Hematopoietic multipotent progenitor cell treated with erythropoietin and hydrocortisone succinate and interleukin-3 and kit ligand, for 15 days (in vitro differentiated cells): ENCODE measurements at places on chromosomes 12 and 14.

GRCh38 chr14:68247676-68248268 is 428.2 kb downstream of the RAD51B start:
- no peak for DNase-seq

DNA sequence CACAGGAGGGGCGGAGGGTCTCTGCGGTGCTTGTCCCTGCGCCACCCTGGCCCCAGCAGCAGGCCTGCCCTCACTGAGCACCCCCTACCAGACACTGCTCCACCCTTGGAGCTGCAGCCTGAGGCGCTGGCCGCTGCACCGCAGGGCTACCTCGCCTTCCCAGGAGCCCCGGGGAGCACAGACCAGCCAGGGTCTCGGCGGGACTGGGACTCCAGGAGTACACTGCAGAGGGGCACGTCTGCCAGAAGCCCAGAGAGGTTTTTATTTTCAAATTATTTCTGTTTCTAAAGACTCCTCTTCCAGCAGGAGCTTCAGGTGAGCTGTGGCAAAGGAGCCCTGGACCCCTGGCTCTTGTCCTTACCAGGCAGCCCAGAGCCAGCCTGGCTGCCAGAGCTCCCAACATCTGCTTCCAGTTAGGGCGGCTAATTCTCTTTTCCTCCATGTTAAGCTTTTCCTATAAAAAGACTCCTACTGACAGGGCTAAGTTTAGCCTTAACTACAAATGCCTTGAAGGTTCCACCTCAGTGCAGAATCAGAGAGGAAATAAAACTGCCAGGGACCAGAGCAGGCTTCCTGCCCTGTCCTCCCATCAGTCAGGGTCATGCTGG is 26.4 kb downstream of the DEGS2 start:
- DNase-seq = no peak

- DNase-seq = no peak
Observed at GRCh38 chr12:119684711-119685369, 16.9 kb downstream of the PRKAB1 start.

DNA sequence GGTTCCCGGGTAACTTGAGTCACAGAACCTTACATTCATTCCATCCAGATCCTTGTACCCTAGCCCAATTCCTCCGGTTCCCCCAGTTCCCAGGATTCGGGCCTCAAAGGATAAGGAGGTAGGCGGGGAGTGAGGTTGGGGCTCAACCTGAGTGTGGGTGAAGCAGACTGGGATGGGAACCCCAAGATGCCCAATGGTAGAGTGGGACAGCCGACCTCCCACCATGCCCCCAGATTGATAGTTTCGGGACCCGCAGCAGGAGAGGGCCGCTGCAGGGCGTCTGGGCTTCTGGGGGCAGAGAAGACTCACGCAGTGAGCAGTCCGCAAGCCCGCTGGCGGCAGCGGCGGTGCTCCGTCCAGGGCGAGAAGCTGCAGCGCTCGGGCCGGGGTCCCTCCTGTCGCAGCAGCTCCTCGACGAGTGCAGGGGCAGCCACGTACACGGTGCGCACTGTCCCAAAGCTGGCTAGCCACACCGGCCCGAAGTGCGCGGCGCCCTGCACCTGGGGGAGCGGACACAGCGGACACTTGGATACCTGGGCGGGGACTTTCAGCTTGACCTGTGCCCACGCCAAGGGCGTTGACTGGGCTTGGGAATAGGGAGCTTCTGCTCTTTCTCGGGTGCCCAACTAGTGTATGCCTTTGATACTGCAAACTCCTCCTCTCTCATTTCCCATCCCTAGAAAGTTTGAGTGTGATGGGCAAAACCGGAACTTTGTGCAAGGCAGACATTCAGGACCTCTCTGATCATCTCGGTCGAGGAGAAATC is 997 bp downstream of the CYP27B1 start:
- no peak for DNase-seq

GRCh38 chr14:100532154-100532861 is 54.9 kb downstream of the BEGAIN start:
- DNase-seq = no peak

DNA sequence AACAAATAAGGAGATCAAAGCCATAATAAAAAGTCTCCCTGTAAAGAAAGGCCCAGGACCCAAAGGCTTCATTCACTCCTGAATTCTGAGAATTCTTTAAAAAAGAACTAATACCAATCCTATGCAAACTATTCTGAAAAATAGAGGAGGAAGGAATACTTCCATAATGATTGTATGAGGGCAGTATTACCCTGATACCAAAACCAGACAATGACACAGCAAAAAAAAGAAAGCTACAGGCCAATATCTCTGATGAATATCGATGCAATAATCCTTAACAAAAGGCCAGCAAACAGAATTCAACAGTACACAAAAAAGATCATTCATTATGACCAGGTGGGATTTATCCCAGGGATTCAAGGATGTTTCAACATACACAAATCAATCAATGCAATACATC is 457.8 kb upstream of the FBXO33 start:
- DNase-seq = no peak

- no peak for DNase-seq
Observed at GRCh38 chr12:81015510-81015909, 62.4 kb upstream of the ACSS3 start.

DNA sequence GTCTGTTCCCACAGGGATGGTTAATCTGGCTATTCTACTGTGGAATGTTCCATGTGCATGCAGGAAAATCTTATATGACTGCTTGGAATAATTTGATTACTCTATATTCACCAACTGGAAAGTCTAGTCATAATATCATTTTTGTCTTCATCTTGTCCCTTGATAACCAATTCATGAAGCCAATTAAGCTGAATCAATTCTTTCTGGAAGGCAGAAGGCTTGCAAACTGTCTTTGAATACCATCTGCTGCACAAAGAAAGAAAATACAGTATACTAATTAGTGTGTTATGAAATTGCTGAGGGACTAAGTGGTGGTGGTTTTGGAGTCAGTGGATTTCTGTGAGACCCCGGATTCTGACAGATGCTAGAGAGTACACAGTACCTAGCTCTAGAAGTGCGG is 546.5 kb upstream of the MIS18BP1 start:
- DNase-seq = no peak

DNA sequence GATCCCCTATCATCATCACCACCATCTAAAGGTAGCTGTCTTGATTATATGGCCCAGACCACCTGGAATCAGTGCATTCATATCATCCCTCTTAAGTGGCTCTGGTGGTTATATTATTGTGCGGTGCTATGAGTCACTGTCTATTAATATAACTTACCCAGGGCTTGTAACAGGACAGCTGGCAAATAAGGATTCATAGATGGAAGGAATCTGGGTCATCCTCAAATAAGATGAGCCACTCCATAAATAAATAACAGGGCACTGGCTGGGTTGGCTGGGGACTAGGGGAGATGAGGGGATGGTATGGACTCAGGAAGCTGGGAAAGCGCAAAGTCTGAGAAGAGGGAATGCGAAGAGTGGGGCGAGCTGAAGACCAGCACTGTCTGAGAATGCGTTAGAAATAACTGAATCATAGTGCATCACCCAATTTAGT is 216.1 kb downstream of the NUAK1 start:
- no peak for DNase-seq

DNA sequence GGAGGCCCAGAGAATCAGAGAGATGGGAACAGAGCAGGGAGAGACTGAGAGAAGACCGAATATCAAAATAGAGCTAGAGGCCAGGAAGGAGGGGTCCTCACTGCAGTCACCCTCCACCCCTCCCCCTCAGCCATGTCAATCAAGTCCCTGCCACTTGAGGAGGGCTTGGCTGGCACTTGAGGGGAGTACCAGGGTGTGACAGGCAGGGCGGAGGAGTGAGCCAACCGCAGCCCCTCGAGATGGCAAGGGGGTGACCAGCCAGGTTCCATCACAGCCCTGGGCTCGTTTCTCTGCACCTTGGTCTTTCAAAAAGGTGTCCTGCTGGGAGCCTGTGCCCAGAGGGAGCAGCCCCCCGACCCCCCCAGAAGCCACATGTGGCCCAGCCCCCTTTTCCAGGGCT is 4.2 kb downstream of the AQP5 start:
- DNase-seq = no peak

DNA sequence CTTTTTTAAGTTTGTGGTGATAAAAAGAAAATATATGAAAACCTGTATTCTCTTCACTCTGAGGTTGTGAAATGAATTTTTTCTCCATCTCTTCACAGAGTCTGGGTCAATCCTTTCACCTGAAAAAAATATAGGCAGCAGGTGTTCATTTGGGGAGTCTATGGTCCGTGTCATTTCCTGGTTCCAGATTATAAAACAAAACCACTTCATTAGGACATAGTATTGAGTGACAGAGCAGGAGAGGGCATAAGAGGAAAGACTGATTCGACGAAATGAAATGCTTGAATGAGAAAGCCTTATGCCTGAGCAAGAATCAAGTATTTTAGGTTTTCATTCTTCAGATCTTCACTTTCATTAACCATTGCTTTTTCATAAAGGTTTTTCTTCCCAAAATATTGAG is 51.8 kb upstream of the NUAK1 start:
- DNase-seq = no peak

GRCh38 chr12:65518771-65519170 is 240.3 kb downstream of the MSRB3 start:
- DNase-seq = no peak

DNA sequence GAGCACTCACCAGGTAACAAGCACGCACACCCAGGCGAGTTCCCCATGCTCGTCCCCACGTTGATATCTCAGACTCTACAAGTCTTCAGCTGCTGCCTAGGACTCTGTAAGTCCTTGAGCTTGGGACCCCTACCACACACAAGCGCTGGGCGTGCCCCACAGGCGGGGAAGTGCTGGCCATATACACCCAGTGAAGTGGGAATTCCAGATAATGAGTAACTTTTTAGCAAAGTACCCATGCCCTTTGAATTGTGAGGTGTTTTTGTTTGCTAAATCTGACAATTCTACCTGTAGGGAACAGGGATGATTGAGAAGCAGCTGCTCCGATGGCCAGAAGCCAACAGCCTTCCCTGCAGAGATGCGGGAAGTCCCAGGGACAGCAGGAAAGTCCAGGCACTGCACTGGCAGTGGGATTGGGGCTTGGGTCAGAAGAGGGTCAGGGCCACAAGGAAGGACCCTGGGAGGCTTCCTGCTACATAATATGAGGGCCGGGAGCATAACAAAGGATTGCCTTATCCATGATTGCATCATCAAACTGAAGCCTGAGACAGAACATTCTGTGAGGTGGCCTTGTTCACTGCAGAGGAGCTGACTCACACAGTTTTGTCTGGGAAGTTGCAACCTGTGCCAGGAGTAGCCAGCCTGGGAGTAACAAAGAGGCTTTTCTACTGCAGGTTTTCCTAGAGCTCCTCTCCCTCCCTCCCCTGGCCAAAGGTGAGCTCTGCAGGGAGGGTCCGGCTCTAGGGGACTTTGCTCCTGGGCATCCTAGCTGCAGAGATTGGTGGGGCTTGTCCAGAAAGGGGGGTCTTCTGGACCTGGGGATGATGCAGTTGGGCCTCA is 13.2 kb upstream of the SERPINA3 start:
- DNase-seq = no peak

DNA sequence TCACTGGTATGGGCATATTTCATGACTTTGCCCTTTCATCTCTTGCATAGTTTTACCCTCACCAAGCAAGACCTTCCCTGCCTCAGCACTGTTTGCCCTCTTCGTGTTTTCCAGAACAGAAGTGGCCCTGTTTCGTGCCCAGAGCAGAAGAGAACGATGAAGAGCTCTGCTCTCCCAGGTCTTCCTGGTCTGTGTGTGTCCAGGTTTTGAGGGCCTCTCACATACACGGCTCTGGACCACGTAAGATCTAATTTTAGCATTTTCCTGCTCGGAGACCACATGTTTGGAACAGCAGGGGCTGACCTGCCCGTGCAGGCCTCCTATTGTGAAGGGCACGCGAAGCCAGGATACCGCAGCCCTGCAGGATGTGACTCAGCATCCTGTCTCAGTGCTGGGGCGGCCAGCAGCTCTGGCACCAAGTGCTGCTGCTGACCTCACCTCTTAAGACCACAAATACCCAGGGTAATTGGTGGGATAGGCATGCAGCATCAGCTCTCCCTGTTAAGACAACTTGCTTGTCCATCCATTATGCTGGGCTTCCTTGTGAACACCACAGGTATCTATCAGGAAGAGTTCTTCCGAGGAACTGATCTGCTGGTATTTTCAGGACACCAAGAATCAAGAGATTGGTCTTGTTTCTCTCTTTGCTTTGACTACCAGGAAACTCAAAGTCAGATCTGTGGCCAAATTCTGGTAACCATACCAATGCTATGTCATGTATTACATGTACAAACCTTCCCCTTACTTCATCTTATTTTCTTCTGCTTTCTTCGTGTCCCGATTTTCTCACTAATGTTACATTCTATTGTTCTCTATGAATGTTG is 19.0 kb downstream of the SSH1 start:
- DNase-seq = no peak

GRCh38 chr14:65833267-65833880 is 420.8 kb downstream of the FUT8 start:
- no peak for DNase-seq

DNA sequence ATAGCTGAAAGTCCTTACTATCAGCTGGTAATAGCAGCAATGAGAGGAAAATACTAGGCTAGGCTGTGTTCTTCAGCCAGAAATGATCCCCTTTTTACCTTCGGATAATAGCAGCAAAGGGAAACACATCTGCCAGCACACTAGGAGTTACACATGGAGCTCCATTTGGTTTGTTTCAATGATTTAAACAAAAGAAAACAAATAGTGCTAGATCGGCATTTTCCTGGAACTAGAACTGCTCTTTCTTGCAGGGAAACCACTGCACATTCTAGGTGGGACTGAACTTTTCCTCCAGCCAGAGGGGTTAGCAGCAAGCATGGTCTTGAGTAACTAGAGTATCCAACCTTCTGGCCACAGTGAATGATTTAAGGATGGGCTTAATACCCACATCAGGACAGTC is 117.6 kb downstream of the PDE6H start:
- no peak for DNase-seq

DNA sequence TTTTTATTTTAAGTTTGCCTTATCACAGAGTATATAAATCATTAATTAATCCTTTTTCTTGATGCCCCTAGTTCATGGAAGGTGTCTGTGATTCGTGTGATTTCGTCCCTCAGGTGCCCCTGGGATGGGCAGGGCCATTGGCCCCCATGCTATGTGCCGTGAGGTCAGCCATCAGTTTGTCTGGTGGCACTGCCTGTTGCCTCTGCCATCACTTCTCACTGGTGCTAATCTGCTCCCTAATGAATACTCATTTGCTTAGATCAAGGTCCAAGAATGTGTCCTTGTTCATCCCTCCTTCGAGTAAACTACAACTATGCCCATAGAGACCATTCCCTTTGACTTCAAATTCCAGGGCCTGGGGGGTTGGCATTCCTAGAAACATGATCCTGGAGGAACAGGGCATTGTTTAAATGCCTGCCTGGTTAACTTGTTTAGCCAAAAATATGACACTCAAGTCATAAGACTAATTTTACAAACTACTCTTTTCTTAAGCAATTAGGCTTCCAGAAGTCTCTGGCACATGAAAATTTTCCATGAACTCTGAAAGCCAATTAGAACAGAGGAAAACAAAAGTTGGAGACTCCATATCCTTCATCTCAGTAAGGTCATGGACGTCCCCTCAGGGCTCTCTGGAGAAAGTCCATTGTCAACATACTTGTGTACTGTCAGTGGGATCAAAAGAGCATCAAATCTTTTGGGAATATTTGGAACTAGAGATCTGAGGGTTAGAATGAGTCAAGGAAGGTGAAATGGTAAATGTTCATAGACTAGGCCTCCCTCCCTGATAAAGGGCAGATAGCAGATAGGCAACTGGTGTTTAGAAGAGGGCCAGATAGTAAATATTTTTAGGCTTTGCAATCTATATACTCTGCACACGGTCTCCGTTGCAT is 90.9 kb upstream of the PLXNC1 start:
- no peak for DNase-seq
